ENCODE measurements at places on chromosomes 12 and 14. TPM values are rescaled to one million over a fixed set of nuclear protein-coding genes. Genes with fewer than 3 reads are reported as not detected.

Gene NYNRIN
- 0.34 TPM for total RNA-seq

Gene GNB3
- 1.2 TPM for total RNA-seq

Gene TMEM132D
- total RNA-seq = not detected

Gene RBMS2
- 11.0 TPM for total RNA-seq

Gene PLCZ1
- not detected for total RNA-seq

Gene MMP19
- total RNA-seq = not detected

Gene MYF5
- total RNA-seq = not detected

Gene CLEC4D
- not detected for total RNA-seq

Gene MANSC1
- total RNA-seq = 1.6 TPM

- peaks cover 4% of the 10 kb centered on the region for H3K36me3 ChIP-seq
- no peak overlapping the region for H3K4me3 ChIP-seq
- DNase-seq = no peak
- H3K27me3 ChIP-seq = no peaks in the 10 kb centered on the region
- no peak overlapping the region for H3K27ac ChIP-seq
- H3K4me1 ChIP-seq = peaks cover 27% of the 10 kb centered on the region
Observed at GRCh38 chr12:50569321-50569720, 64.5 kb downstream of the DIP2B start.

GRCh38 chr12:76998908-76999556, 66.3 kb downstream of the E2F7 start:
- H3K27me3 ChIP-seq = peaks cover 8% of the 10 kb centered on the region
- peaks cover 13% of the 10 kb centered on the region for H3K4me1 ChIP-seq
- DNase-seq = no peak
- H3K27ac ChIP-seq = no peak overlapping the region

DNA sequence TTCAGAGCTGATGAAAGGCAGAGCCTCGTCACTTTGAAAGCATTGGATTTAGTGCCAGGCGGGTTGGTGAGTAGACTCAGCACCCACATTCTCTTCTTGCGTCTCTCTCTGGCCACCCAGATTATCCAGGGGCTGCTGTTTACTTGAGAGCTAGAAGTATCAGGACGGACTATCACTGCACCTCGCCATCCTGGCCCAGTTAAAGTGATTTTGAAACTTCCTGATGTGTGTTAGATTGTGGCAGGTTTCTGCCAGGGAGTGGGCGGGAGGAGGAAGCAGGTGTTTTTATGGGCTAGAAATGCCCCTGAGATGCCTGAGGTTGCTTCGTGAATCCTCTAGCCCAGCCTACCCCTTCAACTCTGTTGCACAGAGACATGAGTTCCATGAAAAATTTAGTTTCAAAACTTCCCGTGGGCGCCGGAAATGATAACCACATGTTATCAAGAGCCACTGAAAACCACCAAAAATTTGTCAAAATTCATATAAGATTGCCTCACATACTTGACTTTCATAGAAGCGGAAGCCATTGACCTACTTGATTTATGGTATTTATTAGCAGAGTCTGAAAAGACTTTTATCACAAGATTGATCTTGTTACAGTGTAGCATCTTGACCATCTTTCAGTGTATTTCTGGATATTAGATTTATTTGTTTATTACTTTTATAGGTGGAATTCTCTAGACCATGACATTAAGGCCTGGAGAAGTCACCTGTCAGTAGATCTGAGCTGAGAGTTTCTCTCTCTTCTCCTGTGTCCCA, 466.0 kb downstream of the RAD51B start:
- H3K36me3 ChIP-seq = no peaks in the 10 kb centered on the region
- peak; percentile 31 for DNase-seq
- H3K4me1 ChIP-seq = peaks cover 58% of the 10 kb centered on the region
- H3K27me3 ChIP-seq = no peaks in the 10 kb centered on the region
- H3K27ac ChIP-seq = peak overlapping the region; percentile 36

DNA sequence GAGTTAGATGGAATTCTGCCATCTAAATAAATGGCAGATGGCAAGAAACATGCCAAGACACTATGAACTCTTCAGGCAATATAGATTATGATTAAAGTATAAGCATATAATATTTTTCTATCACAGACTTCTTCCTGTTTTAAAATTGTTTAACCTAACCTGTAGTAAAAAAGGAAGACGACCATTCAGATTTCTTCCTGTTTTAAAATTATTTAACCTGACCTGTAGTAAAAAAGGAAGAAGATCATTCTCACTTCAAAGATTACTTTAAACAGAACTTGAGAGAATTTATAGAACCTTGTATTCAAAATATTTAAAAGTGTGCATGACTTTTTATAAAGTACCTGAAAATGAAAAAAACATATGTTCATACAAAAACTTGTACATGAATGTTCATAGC, 63.5 kb downstream of the RPS6KA5 start:
- H3K4me3 ChIP-seq = no peak overlapping the region
- no peak for DNase-seq
- H3K27ac ChIP-seq = no peak overlapping the region
- peaks cover 61% of the 10 kb centered on the region for H3K36me3 ChIP-seq

GRCh38 chr14:53871951-53872350, 84.7 kb downstream of the BMP4 start:
- H3K4me1 ChIP-seq = no peaks in the 10 kb centered on the region
- no peaks in the 10 kb centered on the region for H3K36me3 ChIP-seq
- no peaks in the 10 kb centered on the region for H3K27me3 ChIP-seq
- H3K4me3 ChIP-seq = no peak overlapping the region

- H3K4me3 ChIP-seq = no peak overlapping the region
- no peak overlapping the region for H3K27ac ChIP-seq
Observed at GRCh38 chr12:6833189-6833890, 5.1 kb downstream of the P3H3 start.

DNA sequence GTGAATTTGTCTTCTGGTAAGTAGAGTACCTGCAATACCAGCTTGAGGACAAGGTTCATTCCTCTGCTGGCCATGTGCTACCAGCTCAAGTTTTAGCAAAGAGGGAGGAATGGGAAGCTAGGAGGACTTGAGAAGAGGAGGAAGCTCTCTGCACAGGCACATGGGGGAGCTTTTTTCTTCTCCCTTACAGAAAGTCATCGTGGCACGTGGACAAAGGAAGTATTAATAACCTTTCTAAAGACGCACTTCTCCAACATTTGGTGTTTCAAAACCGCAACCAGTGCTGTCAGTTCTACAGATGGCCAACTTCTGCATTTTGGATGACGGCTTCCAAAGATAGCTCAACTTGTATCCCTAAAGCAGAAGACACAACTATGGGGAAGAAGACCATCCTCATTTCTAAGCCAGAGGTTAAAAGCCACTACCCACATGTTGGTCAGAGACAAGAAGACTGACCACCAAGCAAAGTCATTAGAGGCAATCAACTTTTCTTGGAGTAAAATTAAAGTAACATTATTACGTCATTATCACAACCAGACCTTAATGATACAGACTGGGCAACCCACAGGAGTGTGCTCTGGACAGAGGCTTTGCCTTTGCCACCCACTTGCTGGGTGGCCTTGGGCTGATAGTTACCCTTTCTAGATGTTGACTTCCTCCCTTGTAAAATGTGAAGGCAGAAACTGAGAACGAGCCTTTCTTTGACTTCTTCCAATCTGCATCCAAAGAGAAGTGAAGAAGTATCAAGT, 12.3 kb upstream of the TMED10 start:
- DNase-seq = no peak
- no peak overlapping the region for H3K27ac ChIP-seq
- no peak overlapping the region for H3K4me3 ChIP-seq
- peaks cover 12% of the 10 kb centered on the region for H3K27me3 ChIP-seq

GRCh38 chr14:21069388-21070082, 569 bp upstream of the ARHGEF40 start:
- H3K4me1 ChIP-seq = peaks cover 30% of the 10 kb centered on the region
- no peak for DNase-seq
- H3K27ac ChIP-seq = no peak overlapping the region
- H3K4me3 ChIP-seq = peak overlapping the region; percentile 64

All from activated T-helper 2 cell treated with anti-CD3 and anti-CD28 coated beads, Interferon-gamma antibody, Interleukin-2, Interleukin-4, amounts not matched to agents 10 μg/mL and 5 μg/mL and 100 μg/mL, durations not matched to agents 14 hours and 24 hours and 36 hours (primary cell).